Effector memory CD4-positive, alpha-beta T cell (primary cell): ENCODE measurements at places on chromosomes 5 and 9.
A peak's percentile ranks its signal among the peaks of the same experiment; 100 is the strongest.

DNA sequence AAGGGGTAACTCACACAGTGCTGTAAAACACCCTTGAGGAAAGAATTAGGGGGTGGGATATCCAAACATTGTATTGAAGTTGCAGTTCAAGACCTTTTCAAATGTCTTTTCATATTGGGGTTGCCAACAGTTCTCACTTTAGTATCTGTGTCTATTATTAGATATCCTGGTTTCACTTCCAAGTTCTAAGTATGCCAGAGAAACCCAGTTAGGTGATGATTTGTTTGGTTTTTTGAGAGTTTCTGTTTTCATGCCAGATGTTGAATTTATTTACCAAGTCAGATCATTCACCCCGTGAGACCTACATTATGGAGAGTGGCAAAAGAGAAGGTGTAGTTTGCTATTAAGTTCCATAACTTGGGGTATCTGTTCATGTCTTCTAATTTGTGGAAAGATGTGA lies 64.5 kb downstream of the C9orf152 start:
- DNase-seq: no peak

GRCh38 chr9:121261107-121261460 lies 6.9 kb upstream of the GSN start:
- DNase-seq: no peak

DNA sequence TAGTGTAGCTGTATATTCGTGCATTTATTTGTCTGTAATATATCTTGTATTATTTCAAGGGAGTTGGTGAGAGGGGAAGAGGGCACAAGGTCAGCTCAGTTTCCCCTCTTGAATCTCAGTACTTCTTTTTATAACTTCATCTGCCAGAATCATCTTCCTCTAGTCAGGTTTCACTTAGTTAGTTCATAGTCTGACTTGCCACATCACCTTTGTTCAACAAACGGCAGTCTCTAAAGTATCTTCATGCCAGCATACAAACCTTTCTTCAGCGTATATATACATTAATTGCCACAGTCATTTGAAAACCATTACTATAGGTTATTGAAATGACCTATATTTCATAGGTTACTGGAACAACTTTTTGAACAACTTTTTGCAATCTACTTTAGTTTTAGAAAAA lies 1.6 kb downstream of the ECM2 start:
- no peak for DNase-seq

DNA sequence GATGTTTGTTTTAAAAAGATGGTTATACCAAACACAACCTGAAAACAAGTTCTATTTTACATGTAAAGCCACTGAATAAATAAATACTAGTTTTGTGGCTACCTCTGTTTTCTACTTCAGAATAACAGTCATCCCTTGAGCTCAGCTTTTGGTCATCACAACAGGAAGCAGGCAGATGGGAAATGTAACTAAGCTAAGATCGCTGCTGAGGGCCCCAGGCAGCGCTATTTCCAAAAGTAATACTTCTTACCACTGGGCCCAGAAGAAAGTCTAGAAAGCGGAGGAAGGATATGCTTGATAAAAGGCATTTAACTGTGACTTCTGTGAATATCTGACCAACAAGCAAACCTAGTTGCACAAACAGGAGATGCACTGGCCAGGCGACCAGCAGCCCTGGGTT lies 61.4 kb downstream of the SERINC5 start:
- no peak for DNase-seq

DNA sequence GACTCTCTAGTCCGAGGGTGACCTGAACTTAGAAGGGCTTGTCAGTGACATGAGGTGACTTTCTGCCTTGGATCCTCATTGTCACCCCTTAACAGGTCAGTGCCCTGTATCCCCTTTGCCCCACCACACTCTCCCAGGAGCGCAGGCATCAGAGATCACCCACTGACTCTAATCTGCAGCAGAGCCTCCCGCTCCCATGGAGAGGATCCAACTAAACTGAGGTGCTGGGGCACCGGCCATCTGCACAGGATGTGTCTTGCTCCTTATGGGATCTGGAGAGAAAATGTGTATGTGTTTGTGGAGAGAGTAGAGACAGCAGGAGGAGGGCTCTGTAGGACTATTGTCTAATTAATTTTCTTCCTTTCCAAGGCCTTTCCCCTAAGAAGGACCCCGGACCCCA lies 213.7 kb downstream of the ROR2 start:
- DNase-seq: no peak

- no peak for DNase-seq
Observed at GRCh38 chr9:78590068-78590467, 293.1 kb downstream of the PSAT1 start.

DNA sequence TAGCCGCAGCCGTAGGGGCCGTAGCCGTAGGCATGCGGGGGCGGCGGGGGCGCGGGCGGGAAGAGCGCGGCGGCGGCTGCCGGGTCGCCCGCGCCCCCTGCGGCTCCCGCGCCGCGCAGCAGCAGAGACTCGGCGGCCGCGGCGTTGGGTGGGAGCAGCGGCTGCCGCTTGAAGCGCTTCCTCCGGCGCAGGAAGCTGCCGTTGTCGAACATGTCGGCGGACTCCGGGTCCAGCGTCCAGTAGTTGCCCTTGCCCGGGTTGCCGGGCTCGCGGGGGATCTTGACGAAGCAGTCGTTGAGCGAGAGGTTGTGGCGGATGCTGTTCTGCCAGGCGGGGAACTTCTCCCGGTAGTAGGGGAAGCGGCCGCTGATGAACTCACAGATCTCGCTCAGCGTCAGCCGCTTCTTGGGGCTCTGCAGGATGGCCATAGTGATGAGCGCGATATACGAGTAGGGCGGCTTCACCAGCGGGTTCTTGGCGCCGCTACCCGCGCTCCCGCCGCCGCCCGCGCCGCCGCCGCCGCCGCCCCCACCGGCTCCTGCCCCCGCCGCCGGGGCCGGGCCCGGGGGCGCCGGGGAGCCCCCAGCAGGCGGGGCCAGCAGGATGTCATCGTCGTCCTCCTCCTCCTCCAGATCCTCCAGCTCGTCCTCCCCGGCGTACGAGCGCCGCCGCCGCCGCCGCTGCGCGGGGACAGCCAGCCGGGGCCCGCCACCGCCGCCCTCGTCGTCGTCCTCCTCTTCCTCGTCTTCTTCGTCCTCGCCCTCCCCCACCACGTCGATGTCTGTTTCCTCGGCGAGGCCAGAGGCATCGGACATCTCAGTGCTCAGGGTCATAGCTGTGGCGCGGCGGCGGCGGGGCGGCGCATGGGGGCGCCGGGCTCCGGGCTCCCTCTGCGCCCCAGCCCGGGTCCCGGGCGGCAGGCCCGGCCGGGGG lies 781 bp downstream of the FOXD1 start:
- DNase-seq: peak; percentile 23

GRCh38 chr5:171438738-171439137 lies 19.3 kb downstream of the FGF18 start:
- no peak for DNase-seq
